Aorta (tissue), 5 donors: ENCODE measurements at places on chromosomes 16 and 17.

DNA sequence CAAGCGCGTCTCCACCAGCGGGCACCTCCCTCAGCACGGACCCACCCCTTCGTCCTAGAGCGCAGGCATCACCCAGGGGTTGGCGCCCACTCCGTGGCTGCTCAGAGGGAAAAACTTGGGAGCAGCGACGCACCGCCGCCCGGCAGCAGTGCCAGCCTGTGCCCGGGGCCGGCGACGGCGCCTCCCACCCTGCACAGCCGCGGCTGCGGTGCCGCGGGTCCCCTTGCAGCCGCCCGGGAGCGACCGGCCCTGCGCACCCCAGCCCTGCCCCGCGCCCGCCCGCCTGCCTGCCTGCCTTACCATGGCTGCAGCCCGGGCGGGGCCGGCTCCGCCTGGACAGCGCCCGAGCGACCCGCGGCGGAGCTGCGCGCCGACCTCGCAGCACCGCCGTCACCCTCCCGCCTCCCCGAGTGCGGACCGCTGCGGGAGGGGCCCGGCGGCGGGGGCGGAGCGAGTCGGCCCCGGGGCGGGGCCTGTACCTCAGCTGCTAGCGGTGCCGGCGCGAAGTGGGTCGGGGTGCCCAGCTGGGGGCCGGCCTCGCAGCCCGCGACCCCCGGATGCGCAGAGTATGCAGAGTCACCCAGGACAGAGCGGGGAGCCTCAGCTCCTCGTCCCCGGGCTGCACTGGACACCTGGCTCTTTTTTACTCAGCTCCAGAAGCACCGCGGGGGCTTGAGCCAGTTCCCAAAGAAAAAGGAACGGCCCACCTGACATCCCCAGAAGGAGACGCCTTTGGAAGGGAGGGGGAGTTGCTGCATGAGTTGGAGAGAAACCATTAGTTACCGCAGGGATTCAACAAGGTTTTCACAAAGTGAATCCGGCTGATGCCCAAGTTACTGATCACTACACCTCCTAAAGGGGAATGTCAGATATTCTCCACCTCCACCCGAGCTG is 17.5 kb upstream of the MTMR4 start:
- DNase-seq = peak; percentile 88

DNA sequence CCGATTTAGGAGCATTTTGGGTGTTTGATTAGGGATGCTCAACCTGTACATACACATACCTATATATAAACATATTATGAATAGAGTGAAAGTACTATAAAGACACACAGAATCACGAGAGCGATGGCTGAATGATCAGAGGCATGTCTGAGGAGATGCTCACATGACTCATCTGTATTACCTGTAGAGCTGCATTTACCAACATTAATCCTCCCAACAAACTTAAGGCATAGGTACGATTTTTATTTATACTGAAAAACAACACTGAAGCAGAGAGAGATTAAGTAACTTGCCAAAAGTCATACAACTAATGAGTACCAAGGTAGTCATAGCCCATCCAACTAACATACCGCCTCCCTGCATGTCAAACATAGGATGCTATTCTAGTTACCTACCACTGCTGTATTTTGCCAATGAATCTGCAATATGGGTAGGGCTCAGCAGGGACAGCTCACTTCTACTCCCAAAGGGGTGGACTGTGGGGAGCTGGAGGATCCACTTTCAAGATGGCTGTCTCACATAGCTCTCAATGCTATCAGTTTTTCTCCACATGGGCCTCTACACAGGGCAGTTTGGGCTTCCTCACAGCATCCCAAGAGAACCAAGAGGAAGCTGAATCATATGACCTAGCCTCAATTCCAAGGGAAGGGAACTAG is 7.3 kb downstream of the CYB5D1 start:
- DNase-seq = no peak

DNA sequence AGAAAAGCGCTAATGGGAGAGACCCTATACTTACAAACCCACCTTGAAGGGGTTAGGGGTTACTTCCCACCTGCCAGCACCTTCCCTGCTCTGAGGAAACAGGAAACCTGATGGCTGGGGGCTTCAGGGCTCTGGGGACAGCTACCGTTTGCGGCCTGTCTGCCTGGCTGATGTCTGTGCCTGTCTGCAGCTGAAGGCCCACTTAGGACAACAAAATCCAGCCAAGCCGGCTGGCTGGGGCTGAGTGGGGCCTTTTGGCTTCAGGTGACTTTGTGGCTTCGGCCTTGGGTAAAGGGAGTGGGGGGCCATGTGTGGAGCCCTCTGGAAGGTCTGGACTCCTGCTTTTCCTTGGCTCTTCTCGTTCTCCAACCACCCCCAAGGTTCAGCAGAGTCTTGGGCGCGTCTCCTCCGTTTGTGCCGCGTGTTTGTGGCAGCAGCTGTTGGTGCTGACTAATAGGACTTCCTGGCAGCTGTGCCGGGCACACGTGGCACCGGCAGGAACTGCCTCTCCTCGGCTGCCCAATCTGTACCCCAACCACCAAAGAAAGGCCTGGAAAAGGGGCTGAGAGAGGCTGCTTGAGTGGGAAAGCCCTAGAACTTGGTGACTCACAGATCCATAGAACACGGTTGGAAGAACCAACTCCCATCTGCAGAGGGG is 186.7 kb downstream of the MSI2 start:
- peak; percentile 82 for DNase-seq

- no peak for DNase-seq
These were observed 3.8 kb upstream of the VAC14 start for GRCh38 chr16:70804734-70805169.

GRCh38 chr16:11121914-11122692 is 133.9 kb downstream of the SOCS1 start:
- no peak for DNase-seq

GRCh38 chr17:47324224-47325020 is 667 bp downstream of the EFCAB13 start:
- DNase-seq = peak; percentile 85
